ENCODE measurements at places on chromosomes 12 and 14.

DNA sequence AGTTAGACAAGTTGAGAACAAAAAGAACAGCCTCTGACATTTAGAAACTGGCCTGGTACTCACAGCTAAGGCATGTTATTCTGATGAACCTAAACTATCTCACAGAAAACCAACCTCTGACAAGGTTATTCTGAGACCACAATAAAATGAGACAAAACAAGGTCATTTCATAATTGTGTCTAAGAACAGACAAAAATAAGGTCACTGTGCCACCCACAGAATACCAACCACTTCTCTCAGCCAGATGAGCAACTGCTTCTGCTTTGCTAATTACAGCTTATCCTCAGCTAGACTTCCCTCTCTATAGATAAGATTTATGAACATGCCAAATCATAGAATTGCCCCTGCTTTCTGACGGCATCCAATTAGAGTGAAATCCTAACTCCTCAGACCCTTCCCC, 52.2 kb upstream of the CRACR2A start:
- DNase-seq: no peak

- DNase-seq: no peak
These were observed 7.4 kb upstream of the COX16 start for GRCh38 chr14:70366911-70367310.

DNA sequence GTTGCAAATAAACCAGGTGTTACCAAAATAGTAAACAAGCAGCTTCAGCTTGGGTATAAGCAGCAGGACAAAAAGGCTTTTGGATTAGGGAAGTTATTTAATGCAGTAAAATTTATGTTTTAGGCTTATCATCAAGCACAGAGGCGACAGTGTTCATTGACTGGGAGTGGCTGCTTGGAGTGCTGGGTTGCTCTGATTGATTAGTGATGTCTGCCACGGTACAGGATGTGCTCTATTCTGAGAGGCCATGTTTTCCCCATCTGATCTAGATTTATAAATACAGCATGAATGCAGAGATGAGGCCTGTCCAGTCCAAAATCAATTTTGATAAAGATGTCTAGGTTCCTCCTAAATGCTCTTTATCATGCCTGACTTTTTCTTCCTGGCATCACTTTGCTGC, 83.5 kb downstream of the MAP1LC3B2 start:
- DNase-seq: no peak

GRCh38 chr12:39905152-39905551, 200.7 kb downstream of the SLC2A13 start:
- DNase-seq: no peak

- no peak for DNase-seq
These were observed 93.2 kb downstream of the TMTC3 start for GRCh38 chr12:88235183-88235833.

DNA sequence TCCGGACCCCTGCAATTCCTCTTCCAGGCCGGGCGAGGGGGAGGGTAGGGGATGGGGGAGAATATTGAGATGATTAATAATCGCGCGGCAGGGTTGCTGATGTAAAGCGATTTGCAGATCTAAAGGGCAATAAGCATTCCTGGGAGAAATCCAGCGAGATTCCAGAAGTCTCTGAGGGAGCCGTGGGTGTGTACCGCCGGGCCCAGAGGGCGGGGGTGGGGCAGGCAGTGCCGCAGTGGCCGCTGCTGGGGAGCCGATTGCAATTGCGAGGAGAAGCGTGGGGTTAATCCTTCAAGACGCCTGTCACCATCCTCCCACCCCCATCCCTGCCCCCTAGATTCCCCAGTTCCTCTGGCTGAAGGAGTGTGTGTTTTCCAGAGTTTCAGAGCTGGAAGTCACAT, 16.4 kb downstream of the FOS start:
- no peak for DNase-seq

GRCh38 chr14:70454731-70455130, 2.8 kb downstream of the ADAM21 start:
- no peak for DNase-seq

GRCh38 chr14:23512156-23512555, 39.4 kb downstream of the ZFHX2 start:
- DNase-seq: no peak

DNA sequence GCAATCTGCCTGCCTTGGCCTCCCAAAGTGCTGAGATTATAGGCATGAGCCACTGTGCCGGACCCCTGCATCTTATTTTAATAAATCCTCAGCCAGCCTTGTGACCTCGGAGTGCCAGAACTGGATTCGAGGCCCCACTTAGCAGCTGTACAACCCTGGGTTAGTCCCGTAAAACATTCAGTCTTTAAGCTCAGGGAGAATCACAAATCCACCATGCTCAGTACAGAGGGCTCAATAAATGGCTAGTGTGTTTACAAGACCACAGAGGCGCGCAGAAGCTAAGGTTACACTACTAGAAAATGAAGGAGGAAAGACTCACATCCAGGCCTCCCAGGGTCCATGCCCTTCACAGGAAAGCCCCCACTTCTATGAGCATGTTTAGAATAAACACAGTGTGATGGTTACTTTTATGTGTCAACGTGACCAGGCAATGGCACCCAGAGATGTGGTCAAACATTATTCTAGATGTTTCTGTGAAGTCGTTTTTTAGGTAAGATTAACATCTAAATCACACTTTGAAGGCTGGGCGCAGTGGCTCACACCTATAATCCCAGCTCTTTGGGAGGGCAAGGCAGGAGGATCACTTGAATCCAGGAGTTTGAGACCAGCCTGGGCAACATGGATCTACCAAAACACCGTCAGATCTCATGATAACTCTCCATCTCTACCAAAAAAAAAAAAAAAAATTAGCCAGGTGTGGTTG, 55.3 kb downstream of the CLMN start:
- DNase-seq: no peak

- no peak for DNase-seq
These were observed 64.2 kb downstream of the RASSF3 start for GRCh38 chr12:64674367-64674922.

- no peak for DNase-seq
These were observed 4.9 kb downstream of the GALNT6 start for GRCh38 chr12:51386351-51386750.

DNA sequence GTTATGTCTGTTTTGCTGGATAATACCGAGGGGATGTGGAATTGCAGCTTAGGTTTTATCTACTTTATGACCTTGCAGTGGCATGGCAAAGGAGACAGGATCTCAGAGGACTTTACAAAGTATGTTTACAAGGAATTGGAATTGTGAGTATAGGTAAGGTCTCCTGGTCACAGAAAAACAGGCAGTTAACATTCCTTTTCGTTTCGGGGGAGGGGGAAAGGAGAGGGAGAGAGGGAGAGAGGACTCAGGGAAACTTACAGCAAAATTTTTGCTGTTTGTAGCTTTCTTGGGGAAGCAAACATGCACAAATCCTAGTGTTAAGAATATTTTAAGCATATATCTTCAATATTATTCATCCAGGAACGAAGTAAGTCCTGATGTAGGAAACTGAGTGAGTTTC, 590.5 kb upstream of the LRFN5 start:
- no peak for DNase-seq

- DNase-seq: no peak
These were observed 284.6 kb upstream of the SEL1L start for GRCh38 chr14:81818271-81818670.

DNA sequence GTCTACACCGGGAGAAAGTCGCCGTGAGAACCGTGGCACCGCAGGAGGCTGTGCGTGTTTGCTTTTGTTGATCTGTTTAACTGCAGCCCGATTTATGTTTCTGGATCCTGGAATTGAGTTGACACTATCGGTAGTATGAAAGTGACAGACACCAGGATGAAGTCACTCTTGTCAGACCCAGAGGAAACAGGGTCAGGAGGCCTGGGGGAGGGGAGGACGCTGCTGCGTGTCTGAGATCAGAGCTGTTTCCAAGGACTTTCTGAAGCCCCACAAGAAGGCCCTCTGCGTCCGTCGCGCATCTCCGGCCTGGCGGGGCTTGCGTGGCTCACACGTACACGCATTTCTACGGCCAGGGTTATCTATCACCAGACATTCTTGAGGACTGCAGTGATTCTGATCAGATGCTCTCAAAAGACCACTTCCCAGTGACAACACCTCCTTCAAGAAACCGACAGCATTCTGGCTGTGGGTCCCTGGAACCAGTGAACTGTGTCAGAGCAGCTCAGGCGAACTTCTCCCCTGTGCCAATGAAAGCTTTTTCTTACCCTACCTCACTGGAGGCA, 263.4 kb downstream of the ADGRD1 start:
- DNase-seq: no peak

GRCh38 chr12:52321418-52321817, 220 bp upstream of the KRT83 start:
- DNase-seq: no peak

DNA sequence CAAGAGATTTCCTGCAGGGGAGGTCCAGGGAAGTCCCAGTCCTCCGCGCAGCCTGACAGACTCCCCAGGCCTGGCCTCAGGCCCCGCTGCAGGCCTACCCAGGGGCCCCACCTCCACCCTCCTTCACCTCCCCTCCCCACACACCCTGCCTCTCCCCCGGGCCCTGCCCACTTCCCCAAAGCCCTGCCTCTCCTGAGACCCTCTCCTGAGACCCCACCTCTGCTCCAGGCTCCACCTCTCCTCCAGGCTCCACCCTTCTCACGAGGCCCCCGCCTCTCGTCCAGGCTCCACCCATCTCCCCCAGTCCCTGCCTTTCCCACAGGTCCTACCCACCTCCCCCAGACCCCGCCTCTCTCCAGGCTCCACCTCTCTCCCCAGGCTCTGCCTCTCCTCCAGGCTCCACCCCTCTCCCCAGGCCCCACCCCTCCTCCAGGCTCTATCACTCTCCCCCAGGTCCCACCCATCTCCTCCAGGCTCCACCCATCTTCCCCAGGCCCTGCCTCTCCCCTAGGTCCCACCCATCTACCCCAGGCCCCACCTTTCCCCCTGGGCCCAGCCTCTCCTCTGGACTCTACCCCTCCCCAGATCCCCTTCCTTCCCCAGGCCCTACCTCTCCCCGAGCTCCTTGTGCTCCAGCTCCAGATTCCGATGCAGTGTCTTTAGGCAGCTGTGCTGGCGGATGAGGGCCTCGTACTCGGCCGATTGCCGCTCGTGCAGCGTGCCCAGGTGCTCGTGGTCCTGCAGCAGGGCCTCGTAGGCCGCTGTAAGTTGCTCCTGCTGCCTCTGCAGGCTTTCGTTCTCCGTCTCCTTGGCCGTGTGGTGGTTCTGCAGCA, 58.8 kb upstream of the GPR68 start:
- peak; percentile 53 for DNase-seq

DNA sequence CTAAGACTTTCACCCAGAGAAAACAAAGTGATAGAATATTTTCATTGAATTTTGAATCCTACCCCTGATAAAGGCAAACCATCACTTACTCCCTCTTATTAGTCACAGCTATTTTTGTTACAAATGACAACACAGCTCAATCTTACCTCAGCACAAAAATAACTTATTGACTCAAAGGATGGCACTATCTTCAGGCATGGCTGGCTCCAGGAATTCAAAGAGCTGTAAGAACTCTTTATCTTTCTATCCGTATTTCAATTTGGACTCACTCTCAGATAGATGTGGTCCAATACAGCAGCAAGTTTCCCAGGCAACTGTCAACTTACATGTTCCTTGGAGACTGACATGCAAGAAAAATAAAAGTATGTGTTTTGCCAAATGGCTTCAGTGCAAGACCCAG, 709.4 kb upstream of the MDGA2 start:
- no peak for DNase-seq

GRCh38 chr14:67416810-67417209, 4.8 kb upstream of the PLEK2 start:
- DNase-seq: no peak

DNA sequence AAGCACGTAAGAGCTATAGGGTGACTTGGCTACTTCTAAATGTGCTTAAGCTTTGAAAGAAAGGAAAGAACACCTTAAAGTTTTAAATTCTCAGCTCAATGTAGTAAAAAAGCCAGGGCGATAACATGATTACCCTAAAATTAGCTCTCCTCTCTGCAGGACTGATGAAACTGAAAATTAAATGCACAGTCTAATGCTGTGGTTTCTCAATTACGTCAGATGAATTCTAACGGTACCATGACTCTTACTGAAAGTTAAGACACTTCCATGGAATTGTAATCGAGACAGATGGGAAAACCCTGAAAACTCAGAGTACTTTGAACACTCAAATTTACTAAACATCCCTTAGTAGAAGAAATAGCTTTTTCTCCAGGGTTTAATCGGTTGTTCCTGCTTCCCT, 25.9 kb upstream of the PRKD1 start:
- no peak for DNase-seq

GRCh38 chr12:58434726-58435125, 485.6 kb downstream of the LRIG3 start:
- DNase-seq: no peak

DNA sequence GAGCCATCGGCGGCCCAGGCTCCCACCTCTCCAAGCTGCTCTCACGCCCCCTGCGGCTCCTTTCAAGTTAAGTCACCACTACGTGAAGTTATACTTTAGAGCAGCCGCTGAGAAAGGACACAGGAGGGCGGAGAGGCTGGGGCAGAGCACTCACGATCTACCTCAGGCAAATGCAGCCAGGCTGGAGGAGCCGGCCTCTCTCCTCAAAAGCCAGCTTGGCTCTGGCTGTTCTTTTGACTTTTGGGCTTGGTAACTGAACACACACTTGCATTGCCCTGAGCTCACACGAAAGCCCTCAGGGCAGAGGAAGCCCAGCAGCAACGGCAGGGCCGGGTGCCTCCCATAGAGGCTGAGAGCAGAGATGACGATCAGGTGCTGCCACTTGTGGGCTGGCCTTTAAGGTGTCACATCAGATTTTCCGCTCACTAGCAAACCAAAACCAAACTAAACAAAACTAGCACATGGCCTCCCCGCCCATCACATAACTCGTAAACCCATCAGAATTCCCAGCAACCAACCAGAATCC, 75.2 kb downstream of the PITPNM2 start:
- peak; percentile 57 for DNase-seq

- no peak for DNase-seq
These were observed 32.6 kb downstream of the P2RX7 start for GRCh38 chr12:121165316-121165715.

GRCh38 chr12:98838231-98838647, 193.1 kb downstream of the APAF1 start:
- DNase-seq: no peak

- DNase-seq: no peak
These were observed 618 bp downstream of the SEC23A start for GRCh38 chr14:39102265-39102968.

DNA sequence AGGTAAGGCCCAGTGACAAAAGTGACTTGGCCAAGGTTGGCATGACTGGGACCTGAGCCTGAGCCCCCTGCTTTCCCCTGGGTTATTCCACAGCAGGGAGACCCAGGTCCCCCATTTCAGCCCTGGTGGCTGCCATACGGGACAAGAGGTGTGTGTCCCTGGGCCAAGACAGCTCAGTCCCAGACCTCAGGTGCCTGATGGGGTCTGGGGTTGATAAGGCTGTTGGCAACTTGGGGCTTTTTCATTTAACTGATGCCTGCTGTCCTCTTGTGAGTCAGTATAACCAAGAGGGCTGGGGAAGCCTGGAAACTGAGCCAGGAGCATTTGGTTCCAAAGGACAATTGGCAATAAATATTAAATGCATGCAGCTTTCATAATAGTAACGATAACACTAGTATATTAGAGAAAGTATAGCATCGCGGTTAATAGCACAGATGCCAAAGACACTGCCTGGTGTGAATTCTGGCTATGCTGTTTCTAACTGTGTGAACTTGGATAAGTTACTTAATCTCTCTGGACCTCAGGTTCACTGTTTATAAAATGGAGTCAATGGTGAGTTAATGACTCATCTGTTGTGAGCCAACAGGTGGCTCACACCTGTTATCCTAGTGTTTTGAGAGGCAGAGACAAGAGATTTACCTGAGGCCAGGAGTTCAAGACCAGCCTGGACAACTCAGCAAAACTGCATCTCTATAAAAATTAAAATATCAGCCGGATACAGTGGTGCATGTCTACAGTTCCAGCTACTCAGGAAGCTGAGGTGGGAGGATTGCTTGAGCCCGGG, 898 bp downstream of the SDSL start:
- no peak for DNase-seq

GRCh38 chr14:96757456-96757855, 39.7 kb upstream of the VRK1 start:
- no peak for DNase-seq
